ENCODE measurements at places on chromosomes 5 and 9. TPM values are rescaled to one million over a fixed set of nuclear protein-coding genes. Genes with fewer than 3 reads are reported as not detected.

SOX30 gene
- polyA plus RNA-seq, result 0.42 TPM

GRM6 gene
- polyA plus RNA-seq, result 0.81 TPM

CDKN2A gene
- 0.30 TPM for polyA plus RNA-seq

- DNase-seq, result no peak
These were observed 84.3 kb downstream of the SIL1 start for GRCh38 chr5:139113892-139114291.

- peak; percentile 85 for DNase-seq
These were observed 655.2 kb upstream of the RIOK2 start for GRCh38 chr5:97838214-97838613.
